ENCODE measurements at places on chromosomes 6 and 20.

- no peak for ATAC-seq
Measured at GRCh38 chr6:7902221-7902620, 8.4 kb downstream of the TXNDC5 start.

DNA sequence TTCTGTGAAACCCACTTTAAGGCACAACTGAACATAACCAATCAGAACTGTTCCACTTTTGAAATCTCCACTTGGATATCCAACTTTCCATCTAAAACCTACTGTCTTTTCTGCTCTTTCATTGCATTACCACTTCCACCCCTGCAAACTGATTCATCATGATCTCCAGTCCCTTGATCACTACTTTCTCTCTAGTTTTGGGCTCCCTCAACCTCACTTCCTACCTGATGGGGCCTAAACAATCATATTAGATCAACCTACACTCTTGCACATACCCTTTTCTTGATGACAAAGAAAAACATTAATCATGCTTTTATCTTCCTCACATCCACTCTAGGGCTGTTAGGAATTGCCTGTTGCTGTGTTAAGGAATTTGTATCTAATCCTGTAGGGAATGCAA lies 137.6 kb downstream of the PDSS2 start:
- no peak for ATAC-seq

GRCh38 chr6:158529629-158530028 lies 30.3 kb upstream of the TMEM181 start:
- ATAC-seq, result no peak

DNA sequence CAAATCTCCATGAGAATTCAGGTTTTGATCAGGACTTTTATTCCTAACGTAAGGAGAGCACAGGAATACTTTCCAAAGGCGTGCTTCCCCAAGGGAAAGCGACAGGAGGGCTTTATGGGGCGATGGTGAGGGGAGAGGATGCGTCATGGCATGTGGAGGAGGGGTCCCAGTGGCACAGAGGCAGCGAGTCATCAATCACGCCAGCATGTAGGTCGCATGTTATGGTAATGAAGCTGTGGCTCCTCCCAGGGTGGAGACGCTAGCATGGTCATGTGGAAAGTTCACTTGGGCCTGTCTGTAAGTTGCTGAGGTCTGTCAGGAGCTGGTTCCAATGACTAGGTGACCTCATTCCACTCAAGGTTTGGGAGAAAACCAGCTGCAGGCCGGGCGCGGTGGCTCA lies 35.3 kb upstream of the PAX1 start:
- no peak for ATAC-seq

DNA sequence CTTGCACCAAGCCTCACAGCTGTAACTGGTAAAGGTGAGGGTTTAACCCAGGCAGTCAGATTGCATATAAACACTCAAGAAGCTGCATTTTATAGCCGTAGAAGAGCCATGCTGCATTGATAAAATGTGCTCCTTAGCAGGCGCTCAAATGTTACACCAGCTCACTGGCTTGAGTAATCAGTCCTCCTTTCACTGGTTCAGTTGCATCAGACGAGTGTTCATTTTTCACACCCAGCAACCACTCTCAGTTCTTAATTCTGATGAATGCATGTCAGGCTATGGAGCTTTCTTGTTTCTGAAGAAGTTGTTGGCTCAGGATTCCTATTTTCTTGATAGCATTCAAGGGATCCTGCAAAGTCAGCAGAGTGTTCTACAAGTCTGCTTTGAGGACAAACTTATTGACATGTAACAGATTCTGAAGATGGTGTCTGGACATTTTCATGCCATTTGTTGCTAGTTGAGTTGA lies 198.3 kb downstream of the PLCB1 start:
- ATAC-seq, result no peak

GRCh38 chr6:119350202-119350951 lies 816 bp upstream of the MAN1A1 start:
- peak; percentile 27 for ATAC-seq

DNA sequence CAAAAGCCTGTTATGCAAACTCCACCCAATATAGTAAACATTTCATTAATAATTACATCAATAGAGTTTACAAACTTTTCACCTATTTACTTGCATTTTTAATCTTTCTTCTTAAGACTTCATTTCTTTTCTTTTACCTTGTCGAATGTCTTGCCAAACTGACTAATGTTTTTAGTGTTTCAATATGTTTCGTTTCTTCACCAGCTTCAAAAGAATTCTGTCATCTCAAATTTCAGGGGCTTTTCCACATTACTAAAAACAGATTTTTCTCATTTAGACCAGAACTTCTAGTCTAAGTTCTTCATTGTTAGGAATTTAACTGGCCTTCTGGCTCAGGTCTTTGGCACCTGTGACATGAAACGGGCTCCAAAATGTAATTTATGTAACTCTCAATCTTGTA lies 196.5 kb downstream of the ARHGAP18 start:
- ATAC-seq, result no peak

GRCh38 chr6:142683714-142684141 lies 261.2 kb downstream of the HIVEP2 start:
- no peak for ATAC-seq

GRCh38 chr20:50838322-50838625 lies 43.4 kb downstream of the BCAS4 start:
- no peak for ATAC-seq

DNA sequence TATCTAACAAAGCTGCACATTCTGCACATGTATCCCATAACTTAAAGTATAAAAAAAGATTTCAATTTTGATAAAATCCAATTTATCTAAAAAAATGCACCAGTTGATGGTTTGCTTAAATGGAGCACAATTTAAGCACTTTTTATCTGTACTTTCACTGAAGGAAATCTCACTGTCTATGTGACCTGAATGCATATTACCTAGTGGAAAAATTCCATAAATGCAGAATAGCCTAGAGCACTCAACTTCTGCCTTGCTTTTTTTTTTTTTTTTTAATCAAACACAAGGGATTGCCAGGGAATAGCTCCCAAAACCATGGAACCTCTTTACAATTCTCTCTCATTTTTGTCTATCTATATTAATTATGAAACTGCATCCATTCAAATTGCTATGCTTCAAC lies 80.4 kb downstream of the RFPL4B start:
- ATAC-seq, result no peak

DNA sequence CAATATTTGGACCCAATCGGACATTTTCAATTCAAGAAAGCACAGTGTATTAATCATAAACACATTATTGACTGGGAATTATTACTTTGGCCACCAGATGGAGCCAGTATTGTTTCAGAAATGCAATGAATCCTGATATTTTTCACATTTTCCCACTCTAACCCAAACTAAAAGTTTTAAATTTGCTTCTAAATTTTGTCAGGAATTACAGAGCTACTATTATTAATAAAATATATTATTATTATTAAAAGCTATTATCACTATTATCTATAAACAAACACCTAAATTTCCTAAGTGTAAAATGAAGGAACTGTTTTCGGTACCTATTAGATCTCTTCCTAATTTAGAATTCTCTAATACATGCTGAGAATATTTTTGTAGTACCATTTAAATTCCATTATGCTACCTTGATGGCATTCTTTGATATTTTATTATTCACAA lies 245.3 kb downstream of the OGFRL1 start:
- no peak for ATAC-seq

Data from activated CD4-positive, CD25-positive, alpha-beta regulatory T cell treated with anti-CD3 and anti-CD28 coated beads, Interleukin-2, amount 50 U/mL, for 24 hours (primary cell).